ENCODE measurements at places on chromosomes 12 and 14.

GRCh38 chr14:50489851-50490250 is 42.5 kb downstream of the MAP4K5 start:
- DNase-seq: no peak

- no peak for DNase-seq
These were observed 974.7 kb downstream of the NRXN3 start for GRCh38 chr14:79144896-79145295.

DNA sequence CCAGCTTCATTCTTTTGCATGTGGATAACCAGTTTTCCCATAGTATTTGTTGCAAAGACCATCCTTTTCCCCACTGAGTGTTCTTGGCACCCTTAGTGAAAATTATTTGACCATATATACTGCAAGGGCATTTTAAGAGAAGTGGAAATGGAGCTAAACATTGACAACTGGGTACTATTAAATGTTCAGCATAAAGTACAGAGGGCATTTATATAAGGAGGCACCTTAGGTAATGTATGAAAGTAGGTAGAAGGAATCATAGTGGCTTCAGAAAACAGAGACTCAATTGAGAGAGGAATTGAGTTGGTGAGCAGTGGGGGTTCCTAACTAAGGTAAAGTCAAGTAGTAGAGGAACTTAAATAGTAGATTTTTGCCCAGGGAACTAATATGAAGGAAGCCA is 34.5 kb upstream of the SMCO2 start:
- DNase-seq: no peak

DNA sequence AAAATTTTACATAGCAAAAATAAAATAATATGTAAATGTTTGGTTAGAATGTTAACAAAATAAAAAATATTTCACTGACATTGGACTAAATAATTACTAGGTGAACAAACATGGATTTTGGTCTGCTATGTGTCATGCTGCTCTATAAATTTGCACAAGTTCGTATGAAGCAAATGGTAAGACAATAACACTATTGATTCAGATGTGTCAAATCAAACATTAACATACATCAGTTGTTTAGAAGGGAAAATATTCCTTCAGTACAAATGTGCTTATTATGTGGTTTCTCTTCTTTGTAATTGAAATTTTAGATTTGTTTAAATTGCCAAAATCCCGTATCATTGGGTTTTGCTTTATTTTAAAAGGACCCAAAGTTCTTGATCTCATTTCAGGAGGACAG is 46.9 kb downstream of the PAWR start:
- DNase-seq: no peak

DNA sequence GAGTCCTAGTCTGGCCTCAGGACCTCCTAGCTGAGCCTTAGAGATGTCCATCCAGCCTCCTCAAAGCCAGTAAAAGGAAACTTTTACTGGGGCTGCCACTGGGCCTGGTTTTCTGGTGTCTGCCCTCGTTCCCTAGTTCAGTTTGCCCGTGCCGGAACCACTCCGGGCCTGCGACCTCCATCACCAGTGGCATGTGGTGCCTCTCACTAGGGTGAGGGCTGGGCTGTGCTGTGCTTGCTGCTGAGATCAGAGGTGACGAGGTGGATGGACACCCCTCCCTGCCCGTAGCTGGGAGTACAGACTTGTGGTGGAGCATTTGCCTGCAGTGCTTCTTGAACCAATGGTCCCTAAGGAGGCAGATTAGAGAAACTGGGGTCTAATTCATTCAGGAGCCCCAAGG is 75.7 kb downstream of the B4GALNT3 start:
- DNase-seq: no peak

DNA sequence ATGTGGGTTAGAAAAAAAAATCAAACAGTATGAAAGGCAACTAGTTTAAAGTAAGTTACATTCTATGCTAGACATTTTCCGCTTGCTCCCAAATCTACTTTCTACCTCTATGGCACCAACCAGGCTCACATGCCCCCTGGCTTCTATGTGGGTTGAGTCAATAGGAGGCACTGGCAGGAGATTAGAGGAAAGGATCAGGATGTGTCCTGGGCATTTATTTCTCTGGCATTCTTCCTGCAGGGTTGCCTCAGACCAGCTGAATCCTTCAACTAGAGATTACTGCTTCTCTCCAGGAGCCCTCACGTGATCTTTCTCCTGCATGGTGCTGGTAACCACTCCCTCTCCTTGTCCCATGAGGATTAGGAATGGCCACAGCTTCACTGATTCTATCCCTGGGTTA is 14.9 kb upstream of the CCDC60 start:
- no peak for DNase-seq

GRCh38 chr14:65487783-65488494 is 75.4 kb downstream of the FUT8 start:
- DNase-seq: no peak

DNA sequence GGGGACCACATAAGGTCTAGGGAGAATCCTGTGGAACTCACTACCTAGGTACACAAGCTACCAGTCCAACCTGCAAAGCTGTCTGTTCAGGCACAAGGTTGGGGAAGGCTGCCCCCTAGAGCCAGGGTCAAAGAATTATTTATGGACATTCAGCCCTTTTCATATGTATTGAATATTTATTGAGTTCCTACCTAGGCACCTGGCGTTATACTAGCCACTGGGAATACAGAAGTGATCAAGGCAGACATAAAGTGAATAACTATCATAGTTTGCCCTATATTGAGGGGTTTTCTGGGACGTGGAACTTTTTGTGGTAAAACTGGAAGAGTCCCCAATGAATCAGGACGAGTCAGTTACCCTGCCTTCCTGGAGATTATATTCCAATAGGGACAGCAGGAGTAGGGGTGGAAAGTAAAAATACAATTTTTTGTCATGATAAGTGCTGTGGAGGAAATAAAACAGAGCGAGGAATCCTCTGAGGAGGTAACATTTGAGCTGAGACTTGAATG is 5.8 kb upstream of the SLC48A1 start:
- DNase-seq: peak; percentile 85

DNA sequence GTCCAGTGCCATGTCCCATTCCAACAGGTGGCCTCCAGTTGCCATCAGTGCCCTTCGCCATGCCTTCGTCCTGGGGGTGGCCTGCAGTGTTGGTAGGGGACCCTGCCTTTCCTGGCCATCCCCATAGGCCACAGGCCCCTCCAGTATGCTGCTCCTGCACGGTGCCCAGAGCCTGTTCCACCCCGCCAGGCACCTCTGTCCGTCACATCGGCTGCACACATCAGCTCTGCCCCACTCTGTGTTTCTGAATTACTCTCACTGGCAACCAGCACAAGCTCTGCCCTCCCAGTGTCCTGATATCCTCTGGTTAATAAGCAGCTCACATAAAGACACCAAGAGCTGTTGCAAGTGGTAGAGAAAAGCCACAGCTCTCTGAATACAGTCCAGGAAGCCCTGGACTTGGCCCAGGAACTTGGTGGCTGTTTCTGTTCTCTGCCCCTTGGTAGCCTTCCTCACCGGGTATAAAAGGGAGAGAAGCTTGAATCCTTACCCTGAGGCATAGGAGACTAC is 31.3 kb upstream of the ATP2A2 start:
- DNase-seq: no peak

GRCh38 chr14:55976655-55977054 is 141.6 kb upstream of the PELI2 start:
- no peak for DNase-seq

GRCh38 chr14:68757618-68758081 is 35.2 kb downstream of the ZFP36L1 start:
- DNase-seq: peak; percentile 12

GRCh38 chr12:93103154-93103553 is 174.1 kb upstream of the EEA1 start:
- DNase-seq: no peak

DNA sequence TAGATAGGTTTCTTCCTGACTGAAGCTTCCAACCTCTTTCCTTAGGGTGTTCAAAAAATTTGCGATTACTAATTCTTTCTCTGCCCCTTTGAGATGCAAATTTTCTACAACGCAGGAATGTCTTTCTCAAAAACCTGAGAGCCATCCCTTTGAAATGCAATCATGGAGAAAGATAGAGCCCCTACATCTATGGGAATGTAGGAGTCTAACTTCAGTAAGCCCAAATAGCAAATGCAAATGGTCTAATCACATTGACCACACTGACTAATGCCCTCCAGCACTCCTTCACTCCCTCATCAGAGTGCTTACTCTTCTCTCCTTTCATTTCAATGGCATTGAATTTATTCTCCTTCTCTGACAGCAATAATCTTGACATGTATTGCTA is 107.1 kb downstream of the SLC6A15 start:
- DNase-seq: no peak

GRCh38 chr14:104429291-104429861 is 150.2 kb upstream of the C14orf180 start:
- no peak for DNase-seq

Data from GM12865 (cell line).